ENCODE measurements at places on chromosomes 2 and 18.

- DNase-seq, result no peak
These were observed 2.1 kb downstream of the SERPINB2 start for GRCh38 chr18:63889626-63890025.

- DNase-seq, result no peak
These were observed 350.6 kb upstream of the VRK2 start for GRCh38 chr2:57696016-57696415.

GRCh38 chr18:56770097-56770496 is 118.9 kb downstream of the WDR7 start:
- no peak for DNase-seq

DNA sequence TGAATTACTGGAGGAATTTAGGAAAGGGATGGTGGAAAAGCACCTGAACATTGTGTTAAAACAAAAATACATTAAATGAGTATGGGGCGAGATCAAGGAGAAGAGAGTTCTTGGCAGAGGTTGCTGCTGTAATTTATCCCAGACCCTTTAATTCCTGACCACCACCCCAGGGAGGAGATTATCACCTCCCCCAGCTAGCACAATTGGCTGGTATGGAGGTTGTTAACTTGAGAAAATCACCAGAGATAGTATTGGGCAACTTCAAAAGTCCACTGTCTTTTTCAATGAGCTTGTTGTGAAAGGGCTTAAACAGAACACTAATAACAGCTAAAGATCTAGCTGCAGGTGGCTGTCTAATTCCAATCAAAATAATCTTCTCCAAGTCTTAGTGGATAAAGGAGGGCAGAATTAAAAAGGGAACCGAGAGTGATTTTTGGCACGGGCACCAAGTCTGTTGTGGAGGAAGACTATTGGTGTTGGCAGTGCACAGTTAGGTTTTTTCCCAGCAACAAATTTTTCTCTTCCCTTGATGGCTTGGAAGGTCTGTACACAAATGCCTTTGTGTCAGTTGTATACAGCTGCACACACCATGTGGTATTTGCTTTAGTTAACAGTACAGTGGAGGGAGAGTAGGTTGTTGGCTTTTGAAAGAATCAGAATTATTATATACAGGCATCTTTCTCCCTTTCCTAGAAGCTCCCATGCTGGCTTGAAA is 289.5 kb downstream of the SLC4A3 start:
- DNase-seq, result no peak

DNA sequence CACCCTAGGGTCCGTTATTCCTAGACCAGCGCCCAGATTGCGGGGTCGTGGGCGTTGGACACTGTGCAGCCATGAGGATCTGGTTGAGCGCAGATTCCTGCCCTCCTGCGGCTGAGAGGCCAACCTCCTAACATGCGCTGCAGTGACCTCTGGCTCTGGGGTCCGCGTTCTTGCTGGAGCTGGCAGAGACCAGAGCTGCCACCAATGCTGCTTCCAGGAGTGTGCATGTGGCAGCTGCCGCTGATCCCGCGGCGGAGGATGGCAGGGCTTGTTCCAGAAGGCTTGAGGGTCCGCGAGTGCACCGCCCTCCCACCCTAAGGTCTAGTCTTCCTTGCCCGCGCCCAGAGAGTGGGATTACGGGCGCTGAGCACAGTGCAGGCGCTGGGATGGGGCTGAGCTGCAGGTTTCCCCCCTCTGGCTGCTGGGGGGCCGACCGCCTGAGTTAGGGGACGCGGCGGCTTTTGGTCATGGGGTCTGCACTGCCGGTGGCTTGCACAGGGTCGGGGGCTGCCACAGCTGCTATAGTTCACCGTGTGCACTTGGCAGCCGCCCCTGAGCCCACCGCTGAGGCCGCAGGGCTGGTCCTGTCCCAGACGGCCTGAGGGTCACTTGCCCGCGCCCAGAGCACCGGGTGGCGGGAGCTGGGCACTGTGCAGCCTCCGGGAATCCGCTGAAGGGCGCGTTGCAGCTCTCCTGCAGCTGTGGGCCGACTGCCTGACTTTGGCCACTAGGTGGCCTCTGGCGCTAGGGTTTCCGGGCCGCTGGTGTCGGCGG is 145.9 kb downstream of the CCDC74A start:
- peak; percentile 58 for DNase-seq

DNA sequence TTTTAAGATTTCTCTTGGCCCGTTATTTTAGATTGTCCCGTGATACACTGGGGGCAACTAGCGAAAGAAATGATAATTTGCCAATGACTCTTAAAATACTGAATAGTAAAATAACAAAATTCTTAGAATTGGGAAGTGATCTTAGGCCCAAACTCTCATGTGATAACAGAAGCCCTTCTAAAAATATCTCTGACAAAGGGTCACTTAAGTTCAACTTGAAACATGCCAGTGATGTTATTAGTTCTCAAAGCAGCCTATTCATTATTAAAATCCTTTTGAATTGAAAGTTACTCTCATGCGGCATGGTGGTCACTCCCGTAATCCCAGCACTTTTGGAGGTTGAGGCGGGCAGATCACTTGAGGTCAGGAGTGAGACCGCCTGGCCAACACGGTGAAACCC is 920.9 kb downstream of the NRXN1 start:
- no peak for DNase-seq

GRCh38 chr2:201697899-201698298 is 545 bp downstream of the MPP4 start:
- no peak for DNase-seq

DNA sequence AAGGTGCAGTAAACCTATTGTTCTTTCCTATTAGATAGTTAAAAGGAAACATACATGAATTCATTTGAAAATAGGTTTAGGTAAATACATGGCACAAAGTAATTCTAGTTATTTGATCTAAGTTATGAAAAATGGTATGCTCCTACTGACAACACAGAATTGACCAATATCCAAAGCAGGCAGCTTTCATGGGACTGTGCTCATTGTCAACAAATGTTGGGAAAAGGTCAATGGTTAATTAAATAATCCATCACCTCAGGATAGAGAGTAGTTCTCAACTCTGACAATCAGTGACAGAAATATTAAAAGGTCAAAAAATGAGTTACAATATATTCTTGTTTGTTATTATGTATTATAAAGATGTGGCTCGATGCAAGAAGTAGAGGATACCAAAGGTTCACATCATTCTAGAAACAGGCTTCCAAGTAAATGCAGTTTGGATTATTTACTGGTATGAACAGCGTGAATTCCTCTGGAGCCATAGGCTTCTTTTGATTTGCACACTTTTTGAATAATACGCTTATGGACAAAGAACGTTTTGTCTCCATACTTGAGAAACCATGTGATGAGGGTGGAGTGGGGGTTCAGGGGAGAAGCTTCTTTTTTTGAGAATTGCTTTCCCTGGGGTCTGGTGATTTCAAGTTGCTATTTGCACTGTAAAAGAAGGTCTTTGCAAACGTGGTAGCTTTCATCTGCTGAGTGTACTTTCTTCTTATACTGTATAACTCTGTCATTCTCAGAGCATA is 422.0 kb upstream of the ZEB2 start:
- no peak for DNase-seq

DNA sequence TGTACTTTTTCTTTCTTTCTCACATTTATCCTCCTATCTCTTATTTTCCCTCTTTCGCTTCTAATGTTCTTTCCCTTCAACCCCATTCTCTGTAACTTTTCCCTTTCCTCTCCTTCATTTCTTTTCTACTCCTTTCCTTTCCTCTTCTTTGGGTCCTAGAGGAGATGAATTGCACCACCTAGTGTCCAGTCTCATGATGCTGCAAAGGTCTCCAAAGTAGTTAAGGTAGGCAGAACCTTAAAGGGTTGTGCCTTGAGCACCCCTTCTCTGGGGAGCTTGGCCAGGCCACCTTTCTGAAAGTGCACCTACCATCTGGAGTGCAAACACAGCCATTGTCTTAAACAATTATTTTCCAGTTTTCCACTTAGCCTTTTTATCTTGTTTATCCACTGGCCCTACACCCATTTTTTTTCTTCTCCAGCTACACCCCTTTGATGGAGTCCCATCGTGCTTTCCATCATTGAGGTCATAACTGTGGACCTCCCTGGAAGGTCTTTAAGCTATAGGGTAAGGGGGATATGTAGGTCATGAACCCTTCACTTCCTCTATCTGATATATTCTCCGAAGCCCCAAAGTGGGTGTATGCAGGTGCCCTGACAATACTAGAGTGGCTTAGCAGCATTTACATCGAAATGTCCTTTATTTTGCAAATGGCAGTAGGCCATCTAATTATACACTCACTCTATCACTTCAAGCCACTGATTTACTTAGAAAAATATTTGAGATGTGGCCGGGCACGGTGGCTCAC is 155.9 kb downstream of the ESCO1 start:
- no peak for DNase-seq
